ENCODE measurements at places on chromosomes 3 and 15. TPM values are rescaled to one million over a fixed set of nuclear protein-coding genes. Genes with fewer than 3 reads are reported as not detected.

DNA sequence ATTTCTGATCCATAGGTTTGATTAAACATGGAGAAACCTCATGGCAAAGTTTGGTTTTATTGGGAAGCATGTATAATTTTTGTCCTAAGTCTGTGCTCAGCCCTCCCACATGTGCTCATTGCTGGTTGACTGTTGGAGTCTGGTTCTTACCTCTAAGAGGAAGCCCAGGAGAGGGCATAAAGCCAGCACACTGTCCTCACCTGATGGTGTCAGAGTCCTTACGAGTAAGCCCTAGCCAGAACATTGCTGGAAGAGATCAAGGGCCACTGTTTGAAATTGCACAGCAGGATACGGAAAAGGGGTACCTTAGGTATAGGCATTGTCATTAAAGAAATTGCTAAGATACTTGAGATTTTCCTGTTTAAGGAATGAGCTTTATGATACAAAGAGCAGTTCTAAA lies 21.3 kb downstream of the MLH1 start:
- DNase-seq = no peak

DNA sequence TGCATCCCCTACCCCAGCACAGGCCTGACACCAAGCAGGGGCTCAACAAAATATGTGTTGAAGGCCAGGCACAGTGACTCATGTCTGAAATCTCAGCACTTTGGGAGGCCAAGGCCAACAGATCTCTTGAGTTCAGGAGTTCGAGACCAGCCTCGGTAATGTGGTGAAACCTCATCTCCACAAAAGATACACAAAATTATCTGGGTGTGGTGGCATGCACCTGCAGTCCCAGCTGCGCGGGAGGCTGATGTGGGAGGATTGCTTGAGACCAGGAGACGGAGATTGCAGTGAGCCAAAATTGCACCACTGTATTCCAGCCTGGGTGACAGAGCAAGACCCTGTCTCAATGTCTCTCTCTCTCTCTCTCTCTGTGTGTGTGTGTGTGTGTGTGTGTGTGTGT lies 30.7 kb upstream of the CYP11A1 start:
- DNase-seq = no peak

GRCh38 chr15:71447328-71448250 lies 332.3 kb downstream of the THSD4 start:
- DNase-seq = no peak

- DNase-seq = no peak
These were observed 420.5 kb upstream of the WNT5A start for GRCh38 chr3:55907616-55908015.

- no peak for DNase-seq
These were observed 53.6 kb downstream of the CLSTN2 start for GRCh38 chr3:139988472-139989156.

- DNase-seq = no peak
These were observed 189.7 kb upstream of the IL12A start for GRCh38 chr3:159798951-159799350.

- no peak for DNase-seq
These were observed 7.2 kb downstream of the RTF1 start for GRCh38 chr15:41423979-41424659.

- DNase-seq = no peak
These were observed 332.7 kb upstream of the LRRFIP2 start for GRCh38 chr3:37506956-37507535.

DNA sequence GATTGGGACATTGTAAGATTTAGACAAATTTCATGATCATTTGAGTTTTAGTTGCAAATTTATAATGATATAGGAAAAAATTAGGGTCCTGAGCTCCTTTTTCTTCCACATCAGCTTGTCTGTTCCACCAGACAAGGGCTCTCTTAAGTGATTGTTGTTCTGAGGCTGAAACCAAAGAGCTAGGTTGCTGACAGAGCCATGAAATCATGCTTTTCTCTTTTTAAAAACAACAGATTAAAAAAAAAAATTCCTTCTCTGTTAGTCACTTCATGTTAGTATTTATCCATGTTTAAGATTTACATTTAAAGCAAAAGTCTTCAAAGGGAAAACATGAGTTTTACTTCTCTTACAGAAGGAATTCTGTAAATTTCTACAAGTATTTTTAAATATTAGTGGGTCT lies 56.8 kb downstream of the ATP2C1 start:
- DNase-seq = no peak

The ISLR gene
- 16.2 TPM for total RNA-seq

The TIMP4 gene
- 4.3 TPM for total RNA-seq

The CLRN1 gene
- total RNA-seq = not detected

The CDHR4 gene
- total RNA-seq = not detected

The P2RY14 gene
- 1.6 TPM for total RNA-seq

The VGLL3 gene
- 5.2 TPM for total RNA-seq

The TRIM42 gene
- total RNA-seq = not detected

Measured in cardiac septum (tissue), 1 donor.